ENCODE measurements at places on chromosomes 12 and 14.
A peak's percentile ranks its signal among the peaks of the same experiment; 100 is the strongest.

DNA sequence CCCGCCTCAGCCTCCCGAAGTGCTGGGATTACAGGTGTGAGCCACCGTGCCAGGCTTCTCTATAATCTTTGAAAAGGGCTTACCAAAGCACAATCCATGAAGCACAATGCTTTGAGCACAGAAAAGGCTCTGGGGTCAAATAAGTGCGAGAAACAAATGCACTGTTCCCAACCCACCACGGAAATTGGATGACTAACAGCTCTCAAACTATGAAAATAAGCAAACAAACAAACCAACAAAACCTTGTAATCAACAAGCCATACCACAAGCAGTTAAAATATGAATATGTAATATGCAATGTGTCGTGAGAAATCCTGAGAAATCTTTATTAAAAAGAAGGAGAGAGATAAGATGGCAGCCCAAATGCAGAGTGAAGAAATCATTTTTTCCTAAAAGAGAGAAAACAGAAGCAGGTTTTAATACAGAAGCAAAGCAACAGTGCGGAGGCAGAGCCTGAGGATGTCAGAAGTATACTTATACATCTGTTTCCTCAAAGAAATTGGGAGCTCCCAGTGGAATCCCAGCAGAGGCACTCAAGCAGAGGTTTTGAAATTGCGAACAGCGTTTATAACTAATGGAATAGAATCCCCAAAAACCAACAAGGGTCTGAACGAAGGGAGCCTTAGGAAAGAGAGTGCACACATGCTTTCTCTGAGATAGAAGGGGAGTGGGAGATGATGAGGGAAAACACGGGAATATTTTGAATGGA, 17.1 kb downstream of the SMCO2 start:
- DNase-seq = no peak

DNA sequence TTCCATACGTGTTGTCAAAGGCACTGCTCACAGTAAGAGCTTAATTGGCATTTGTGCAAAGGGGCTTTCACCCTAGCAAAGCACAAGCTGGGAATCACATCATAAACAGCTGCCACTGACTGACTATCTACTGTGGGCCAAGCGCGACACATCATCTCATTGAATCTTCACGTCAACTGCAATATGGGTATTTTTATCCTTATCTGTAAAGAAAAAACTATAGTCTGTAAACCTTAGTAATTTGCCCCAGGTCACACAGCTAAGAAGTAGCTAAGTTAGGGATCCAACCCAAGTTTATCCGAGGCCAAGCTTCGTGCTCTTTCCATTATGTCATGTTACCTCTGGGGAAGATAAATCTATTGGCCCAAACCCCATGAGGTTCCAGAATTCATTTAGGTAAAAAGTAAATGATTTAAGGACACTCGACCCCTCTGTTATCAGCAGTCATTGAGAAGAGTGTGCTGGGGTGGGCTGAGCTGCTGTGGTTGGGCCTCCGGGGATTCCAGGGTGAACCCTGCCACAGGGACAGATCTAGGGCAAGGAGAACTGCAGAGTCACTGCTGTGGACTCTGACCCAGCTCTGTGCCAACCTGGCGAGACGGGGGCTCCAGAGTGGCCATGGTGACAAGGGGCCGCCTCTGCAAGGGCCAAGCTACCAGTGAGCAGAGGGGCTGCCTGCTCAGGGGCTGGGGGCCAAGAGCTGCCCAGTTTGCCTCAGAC, 27.6 kb downstream of the NCKAP5L start:
- no peak for DNase-seq

DNA sequence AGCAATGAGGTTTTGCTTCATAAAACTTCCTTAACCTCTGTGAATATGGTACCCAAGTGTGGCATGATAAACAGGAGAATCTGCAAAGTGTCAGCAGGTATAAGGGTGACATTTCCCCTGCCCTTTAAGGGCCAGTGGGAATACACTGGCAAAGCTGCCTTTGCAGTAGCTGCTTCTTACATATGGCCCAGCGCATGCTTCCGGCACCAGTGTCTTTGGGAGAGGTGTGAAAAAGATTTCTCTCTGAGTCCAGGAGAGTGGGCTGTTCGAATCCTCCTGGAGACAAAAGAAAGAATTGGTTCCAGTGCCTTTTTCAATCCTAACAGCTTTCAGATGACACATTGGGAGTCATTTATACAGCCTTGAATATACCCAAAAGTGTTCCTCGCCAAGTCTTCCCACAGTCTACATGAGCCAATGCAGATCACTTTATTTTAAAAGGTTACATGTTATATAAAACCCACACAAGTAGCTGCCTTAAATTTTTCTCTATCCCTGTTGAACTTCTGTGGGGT, 437.7 kb downstream of the PRKD1 start:
- DNase-seq = no peak

GRCh38 chr14:59301354-59301753, 112.9 kb downstream of the DAAM1 start:
- peak; percentile 17 for DNase-seq

- no peak for DNase-seq
These were observed 16.9 kb downstream of the BRF1 start for GRCh38 chr14:105283899-105284298.

GRCh38 chr12:27517961-27518665, 5.9 kb upstream of the PPFIBP1 start:
- no peak for DNase-seq

DNA sequence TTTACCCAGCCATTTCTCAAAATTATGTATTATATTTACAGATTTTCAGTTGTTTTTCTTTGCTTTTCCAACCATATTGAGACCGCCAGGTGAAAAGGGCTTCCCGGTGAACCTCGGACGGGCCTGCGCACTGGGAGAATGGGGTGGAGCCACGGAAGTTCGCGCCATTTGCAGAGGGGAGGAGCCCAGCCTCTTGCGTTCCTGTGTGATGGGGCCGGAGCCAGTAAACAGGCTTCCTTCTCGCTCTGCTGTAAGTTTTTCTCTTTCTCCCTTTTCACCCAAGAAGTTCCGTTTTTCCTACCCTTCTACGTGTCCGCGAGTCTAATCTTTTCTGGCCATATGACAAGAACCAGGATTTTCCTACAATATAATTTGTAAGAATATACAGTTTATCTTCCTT, 1108.8 kb upstream of the SEL1L start:
- peak; percentile 4 for DNase-seq

DNA sequence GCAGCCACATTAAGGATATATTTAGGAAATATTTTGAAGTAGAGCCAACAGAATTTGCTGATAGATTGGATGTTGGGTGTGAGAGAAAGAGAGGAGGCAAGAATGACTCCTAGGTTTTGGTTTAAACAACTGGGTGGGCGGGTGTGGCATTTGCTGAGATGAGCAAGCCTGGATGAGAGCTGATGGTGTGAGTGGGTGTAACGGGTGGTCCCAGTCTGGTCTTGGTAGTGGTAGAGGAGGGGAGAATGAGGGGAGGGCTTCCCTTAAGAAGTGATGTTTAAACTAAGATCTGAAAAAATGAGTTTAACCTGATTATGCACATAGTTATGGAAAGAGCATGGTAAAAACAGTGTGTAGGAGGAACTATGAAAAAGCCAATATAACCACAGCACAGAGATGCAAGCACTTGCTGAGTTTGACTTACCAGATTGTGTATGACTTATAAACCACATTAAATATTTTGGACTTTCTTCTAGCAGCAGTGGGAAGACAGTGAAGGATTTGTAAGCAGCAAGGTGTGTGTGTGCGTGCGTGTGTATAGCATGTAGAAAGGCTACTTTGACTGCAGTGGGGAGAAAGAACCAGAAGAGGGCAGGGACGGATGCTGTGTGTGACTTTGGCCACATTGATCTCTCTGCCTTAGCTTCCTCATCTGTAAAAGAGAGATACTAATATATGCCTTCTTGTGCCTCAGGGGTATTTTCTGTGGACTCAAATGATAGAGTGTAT, 139.7 kb downstream of the PRIMA1 start:
- DNase-seq = peak; percentile 18

- no peak for DNase-seq
These were observed 1474.1 kb upstream of the SEL1L start for GRCh38 chr14:83007641-83008225.

DNA sequence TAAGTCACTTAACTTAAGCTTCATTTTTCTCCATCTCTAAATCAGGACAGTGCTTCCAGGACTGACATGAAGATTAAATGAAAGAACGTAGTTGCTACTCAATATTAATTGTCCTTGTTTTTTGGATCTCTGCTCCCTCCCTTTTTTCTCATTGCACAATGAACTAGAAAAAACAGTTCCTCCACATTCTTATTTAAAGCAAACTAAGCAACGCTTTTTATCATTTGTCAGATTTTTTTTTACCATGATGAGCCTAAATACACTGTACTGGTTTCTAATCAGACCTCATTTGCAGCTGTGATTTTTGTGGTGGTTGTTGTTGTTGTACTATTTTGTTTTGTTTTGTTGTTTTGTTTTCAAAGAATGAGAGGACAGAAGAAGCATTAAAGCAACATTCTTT, 23.2 kb upstream of the PARP11 start:
- no peak for DNase-seq

- no peak for DNase-seq
These were observed 81.0 kb upstream of the SCAF11 start for GRCh38 chr12:46071335-46071734.

GRCh38 chr14:61365667-61366212, 44.4 kb downstream of the PRKCH start:
- no peak for DNase-seq

GRCh38 chr14:53306911-53307310, 153.8 kb upstream of the DDHD1 start:
- DNase-seq = no peak

- no peak for DNase-seq
These were observed 49.2 kb upstream of the ANP32D start for GRCh38 chr12:48423171-48423570.

DNA sequence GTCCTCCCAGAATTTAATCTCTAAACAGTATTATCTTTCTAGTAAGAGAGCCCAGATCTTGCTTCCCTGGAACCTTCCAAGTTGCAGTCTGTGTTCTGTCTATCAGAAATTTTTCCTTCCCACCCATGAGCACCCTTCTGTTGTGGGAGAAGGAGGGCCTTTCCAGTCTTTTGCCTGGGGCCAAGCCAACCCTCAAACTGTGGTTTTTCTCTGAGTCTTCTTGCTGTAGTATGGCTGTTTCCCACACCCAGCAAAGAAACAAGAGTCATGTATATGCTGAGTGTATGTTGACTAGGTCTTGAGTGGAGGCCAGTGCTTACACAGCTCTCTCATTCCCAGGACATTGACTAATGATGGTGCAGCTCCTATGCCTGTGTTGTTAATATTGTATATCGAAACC, 104.5 kb downstream of the TGFB3 start:
- no peak for DNase-seq

DNA sequence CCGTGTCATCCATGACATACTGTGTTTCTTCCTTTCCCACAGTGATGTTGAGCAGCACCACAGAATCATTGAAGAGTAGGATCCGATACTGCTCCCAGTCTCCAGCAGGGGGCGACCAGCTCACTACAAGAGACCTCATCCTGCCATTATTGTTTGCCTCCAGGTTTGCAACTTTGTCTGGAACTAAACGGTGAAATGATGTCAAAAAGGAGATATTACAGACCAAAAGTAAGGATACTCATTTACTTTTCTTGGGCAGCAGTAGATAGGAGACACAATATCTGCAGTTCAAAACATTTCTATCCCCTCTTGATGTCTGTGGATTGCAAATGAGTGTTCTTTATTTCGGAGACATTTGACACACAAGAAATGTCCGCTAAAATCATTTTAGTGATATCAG, 47.2 kb downstream of the PTPRB start:
- peak; percentile 47 for DNase-seq

- peak; percentile 10 for DNase-seq
These were observed 1.2 kb downstream of the SLC2A13 start for GRCh38 chr12:40104461-40105264.

DNA sequence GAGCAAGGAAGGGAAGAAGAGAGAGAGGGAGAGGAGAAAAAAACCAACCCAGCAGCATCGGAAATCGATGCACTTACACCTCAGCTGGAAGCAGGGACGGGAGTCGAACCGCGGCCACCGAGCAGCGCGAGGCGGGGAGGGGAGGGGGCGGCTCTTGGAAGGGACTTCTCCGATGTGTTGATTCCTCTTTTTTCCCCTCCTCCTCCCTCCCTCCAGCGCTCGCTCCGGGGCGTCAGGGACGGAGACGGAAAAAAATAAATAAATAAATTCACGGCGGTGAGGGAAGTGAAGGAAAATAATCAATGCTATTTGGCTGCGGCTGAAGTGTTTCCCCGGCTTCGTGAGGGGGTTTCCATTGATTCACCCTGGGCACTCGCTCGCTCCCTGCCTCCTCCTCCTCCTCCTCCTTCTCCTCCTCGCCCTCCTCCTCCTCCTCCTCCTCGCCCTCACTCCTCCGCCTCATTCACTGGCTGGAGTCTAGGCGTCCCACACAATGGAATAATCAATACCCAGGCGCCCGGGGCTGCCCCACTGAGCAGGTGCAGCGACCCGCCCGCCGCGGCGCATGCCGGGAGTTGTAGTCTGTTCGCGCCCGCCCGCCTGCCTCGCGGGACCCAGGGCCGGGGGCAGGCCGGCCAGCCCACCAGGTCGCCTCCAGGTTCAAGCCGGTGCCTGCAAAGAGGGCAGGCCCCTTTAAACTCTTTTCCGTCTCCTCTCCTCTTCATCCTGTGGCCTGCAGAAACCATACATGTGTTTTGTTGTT, at the start of gene ZFHX2:
TSS of gene ZFHX2 (minus strand) at position 500 of the 763 bp plus-strand sequence. CDS start 16,440 bp downstream, outside the sequence.
- peak; percentile 86 for DNase-seq

GRCh38 chr12:128519426-128519825, 252.5 kb downstream of the TMEM132C start:
- DNase-seq = no peak

DNA sequence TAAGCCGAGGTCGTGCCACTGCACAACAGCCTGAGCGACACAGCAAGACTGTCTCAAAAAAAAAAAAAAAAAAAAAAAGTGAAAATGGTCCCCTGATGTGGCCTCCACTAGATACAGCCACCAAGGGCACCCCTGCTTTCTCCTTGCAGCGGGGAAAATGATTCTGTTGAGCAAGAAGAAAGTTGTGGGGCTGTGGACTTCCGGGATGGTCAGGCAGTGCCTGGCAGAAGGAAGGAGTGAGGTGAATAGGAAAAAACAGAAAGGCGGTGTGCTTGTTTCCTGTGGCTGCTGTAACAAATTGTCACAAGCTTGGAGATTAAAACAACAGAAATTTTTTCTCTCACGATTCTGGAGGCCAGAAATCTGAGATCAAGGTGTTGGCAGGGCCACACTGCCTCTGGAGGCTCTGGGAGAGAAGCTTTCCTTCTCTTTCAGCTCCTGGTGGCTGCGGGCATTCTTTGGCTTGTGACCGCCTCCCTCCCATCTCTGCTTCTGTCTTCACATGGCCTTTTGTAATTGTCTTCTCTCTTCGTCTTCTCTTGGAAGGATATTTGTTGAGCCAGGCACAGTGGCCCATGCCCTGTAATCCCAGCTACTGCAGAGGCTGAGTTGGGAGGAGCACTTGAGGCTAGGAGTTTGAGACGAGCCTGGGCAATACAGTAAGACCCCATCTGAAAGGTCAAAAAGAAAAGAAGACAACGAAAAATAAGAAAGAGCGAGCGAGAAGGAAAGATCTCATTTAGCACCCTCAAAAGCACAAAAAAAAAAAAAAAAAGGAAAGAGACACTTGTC, 116.6 kb upstream of the MED13L start:
- no peak for DNase-seq
